ENCODE measurements at places on chromosomes 5 and 9.

DNA sequence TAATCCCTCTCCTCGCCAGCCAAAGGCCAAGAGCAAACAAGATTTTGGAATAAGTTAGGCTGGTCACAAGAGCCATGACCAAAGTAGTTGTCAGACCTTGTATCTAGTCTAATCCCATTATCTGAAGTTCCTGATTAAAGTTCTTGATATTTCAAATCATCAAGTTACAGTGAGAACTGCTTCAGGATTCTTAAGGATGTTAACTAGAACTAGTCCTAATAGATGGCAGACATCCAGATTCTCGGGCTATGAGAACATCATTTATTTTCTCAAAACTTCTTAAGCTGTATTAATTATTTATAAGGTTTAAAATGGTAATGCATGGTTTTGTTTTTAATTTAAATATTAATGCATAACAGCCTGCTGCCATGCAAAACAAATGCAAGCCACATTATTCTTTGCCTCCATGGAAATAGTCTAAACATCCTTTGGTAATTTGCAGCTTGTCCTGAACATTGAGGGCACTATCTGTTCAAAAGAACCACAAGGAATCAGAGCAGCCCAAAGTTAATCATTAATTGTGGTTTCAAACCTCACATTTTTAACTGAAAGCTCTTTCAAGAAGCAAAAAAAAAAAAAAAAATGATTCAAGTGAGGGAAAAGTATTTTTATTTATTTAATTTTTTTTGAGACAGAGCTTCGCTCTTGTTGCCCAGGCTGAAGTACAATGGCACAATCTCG lies 95.1 kb downstream of the TTC39B start:
- peak; percentile 38 for DNase-seq

- no peak for DNase-seq
These were observed 9.1 kb upstream of the ADAM19 start for GRCh38 chr5:157584628-157585027.

DNA sequence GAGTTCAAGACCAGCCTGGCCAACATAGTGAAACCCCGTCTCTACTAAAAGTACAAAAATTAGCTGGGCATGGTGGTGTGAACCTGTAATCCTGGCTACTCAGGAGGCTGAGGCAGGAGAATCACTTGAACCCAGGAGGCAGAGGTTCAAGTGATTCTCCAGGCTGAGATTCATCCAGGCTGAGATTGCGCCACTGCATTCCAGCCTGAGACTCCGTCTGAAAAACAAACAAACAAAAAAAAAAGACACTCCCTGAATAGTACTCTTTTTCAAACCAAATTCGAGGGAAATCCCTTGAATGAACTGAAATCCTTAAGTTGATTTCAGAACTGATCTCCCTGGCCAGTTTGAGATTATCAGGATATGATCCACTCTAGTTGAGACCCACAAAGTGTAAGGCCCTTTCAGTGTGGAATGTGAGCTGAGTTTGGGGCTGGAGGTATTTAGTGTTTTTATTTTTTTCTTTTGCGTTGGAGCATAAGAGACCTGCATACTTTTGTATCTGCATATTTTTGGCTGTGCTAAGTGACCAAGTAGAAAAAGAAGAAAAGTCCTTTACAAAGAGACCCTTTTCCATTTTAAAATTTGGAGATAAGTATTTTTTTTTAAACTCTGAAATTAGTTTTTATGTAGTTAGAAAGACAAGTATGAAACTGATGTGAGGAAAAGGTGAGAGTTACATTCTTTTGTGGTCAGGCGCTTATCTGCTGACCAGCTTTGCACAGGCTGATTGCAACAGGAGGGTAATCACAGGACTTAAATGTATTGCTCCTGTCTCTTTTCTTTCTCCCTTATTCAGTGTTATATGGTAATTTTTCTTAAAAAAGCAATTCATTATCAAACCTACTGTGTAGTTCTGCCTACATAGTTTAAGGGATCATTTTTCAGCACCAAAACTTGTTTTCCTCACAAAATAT lies 42.9 kb downstream of the TMEFF1 start:
- peak; percentile 5 for DNase-seq

GRCh38 chr9:98804083-98804482 lies 3.4 kb upstream of the GALNT12 start:
- no peak for DNase-seq

- no peak for DNase-seq
These were observed 39.6 kb upstream of the TIFAB start for GRCh38 chr5:135491552-135492318.

DNA sequence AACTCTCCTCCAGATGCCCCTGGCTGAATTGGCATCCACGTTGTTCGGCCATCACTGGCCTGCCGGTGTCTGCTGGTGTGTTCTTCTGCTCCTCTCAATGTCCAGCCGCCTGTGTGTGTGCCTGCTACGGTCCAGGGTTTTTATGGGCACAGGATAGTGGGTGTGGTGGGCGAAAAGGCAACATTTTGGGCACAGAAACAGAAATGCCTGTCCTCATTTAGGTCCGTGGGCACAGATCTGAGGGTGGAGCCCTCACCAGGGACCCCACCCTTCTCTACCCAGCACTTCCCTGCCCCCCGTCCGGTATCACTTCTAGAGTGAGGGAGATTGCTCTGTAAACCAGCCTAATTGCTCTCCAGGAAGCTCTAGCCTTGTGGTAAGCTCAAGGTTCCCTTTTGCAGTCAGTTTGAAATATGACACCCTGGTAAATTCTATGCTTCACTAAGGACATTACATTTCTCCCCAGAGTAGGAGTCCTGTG lies 410.1 kb downstream of the MAT2B start:
- DNase-seq = peak; percentile 14

DNA sequence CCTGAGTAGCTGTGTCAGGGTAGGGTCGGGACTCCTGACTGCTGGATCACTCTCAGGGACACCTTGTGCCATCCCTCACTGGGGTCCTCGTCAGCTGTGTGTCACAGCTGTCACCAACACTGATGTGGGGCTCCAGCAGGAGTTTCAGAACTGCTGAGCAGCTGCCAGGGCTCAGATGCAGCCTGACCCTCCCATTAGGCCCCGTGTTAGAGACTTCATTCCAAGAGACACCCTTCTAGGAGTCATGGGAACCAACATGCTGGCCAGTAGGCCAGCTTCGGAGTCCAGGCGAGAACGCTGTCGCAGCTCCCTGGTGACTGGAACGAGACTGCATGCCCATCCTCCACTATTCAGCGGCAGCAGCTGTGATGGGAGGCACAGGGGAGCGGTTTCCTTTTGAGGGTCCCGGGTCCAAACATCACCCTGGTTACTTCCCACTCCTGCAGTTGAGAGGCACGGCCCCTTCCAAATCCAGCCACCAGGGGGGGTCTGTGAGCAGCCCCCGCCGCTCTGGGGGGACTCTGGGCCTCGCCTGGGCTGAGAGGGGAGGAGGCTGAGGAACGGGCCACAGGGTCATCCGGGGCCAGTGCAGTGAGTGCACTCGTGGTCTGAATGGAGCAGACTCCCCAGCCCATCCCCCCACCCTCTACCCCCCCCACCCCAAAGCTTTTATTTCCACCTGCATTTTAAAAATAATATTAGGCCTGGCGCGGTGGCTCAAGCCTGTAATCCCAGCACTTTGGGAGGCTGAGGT lies 12.6 kb upstream of the TCF7 start:
- DNase-seq = peak; percentile 33

GRCh38 chr9:125700791-125701190 lies 6.2 kb downstream of the MAPKAP1 start:
- peak; percentile 57 for DNase-seq

GRCh38 chr9:114108016-114108833 lies 9.1 kb upstream of the KIF12 start:
- peak; percentile 69 for DNase-seq

- peak; percentile 60 for DNase-seq
These were observed 35.8 kb downstream of the PIK3R1 start for GRCh38 chr5:68251386-68251785.

DNA sequence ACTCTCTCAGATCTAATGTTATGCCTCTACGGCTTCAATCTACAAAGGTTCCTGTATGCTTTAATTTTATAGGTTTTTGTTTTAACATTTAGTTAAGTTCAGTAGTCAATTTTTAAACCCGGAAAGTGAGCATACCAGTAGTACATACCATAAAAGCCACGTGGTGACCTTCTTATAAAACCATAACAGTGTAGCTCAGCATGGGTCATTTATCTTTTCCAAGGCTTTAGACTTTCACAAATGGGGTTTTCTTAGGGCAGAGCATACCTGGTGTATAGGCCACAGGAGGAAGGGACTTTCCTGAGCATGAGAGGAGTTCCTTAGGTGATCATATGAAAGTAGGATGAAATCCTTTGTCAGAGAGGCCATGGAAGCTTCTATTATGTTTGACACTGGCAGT lies 23.2 kb downstream of the ECM2 start:
- no peak for DNase-seq

DNA sequence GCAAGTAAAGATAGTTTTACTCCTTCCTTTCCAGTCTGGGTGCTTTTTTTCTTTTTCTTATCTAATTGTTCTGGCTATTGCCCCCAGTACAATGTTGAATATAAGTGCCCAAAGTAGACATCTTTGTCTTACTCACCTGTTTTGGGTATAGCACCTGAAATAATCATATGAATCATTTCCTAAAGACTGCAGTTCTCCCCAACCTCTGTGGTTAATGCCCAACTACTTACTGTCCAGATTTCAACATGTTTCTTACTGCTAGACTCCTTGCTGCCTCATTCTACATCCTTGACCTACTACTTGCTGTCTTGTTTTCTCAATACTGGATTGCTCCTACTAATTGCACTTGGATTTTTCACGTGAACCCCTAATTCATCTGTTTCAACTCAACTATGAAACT lies 8.8 kb upstream of the HSDL2 start:
- no peak for DNase-seq
